ENCODE measurements at places on chromosomes 6 and 20. TPM values are rescaled to one million over a fixed set of nuclear protein-coding genes. Genes with fewer than 3 reads are reported as not detected.

KIF25 gene
- 0.14 TPM for polyA plus RNA-seq

NDUFAF4 gene
- polyA plus RNA-seq = 67.9 TPM

ANGPT4 gene
- polyA plus RNA-seq = 0.03 TPM

- DNase-seq = no peak
Measured at GRCh38 chr6:159862103-159862502, 28.7 kb upstream of the MAS1 start.

DNA sequence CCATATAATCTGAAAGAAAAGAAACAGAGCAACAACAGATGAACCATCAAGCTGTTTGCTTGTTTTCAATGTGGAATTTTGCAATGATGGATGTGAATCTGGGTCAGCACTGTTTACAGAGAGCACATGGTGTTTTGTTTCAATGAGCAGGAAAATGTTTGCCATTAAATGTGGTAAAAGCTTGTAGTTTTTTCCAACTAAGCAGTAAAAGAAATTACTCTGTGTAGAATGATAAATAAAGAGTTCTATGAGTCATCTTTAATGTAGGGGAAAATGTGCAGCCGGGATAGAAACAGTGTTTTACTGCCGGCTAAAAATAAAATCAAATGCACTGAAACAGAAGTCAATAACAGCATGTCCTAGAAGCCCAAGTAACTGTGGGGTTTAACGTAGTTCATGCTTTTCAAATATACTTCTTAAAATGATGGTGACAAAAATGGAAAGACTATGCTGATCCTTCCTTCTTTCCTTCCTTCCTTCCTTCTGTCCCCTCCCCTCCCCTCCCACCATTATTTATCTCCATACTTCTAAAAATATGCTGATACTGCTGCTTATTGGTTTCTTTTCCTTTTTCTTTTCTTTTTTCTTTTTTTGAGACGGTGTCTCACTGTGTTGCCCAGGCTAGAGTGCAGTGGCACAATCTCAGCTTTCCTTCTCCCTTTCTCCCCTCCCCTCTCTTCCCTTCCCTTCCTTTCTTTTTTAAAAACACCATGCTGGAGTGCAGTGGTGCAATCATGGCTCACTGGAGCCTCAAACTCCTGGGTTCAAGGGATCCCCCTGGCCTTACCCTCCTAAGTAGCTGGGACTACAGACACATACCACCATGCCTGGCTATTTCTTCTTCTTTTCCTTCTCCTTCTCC lies 6.3 kb upstream of the NAA20 start:
- DNase-seq = no peak

FOXS1 gene
- 0.65 TPM for polyA plus RNA-seq

DNA sequence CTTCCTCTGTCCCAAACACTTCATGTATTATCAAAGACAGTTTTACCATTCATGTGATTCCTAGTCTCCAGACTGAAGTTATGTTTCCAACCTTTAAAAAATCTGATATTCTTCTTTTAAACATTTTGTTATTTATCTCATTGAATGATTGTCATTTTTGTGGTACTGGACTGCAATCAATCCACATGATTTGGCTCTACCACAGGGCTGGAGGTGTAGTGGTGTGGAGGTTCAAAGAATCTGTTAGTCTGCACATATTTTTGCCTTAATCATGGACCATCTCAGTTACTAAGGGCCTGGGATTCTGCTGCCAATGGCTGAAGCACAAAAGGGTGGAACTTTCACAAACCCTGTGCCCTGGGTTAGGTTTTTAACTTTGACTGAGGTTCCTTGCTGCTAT lies 164.1 kb upstream of the JAG1 start:
- no peak for DNase-seq

DNA sequence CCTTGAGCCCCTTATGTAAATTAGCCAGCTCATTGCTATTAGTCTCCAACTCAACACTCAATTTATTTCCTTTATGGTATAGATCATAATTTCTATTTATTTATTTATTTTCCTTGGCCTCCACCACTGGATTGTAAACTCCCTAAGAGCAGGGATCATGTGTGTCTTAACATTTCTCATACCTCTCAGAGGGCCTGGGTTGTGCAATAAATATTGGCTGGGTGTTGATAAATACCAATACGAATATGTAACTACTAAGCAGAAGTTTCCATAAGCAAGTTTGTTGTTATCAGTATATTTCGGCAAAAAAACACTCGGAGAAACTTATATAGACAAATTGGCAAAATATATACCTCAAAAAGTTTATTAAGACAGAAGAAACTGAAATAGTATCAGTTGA lies 257.4 kb downstream of the ADGRB3 start:
- DNase-seq = no peak

DNA sequence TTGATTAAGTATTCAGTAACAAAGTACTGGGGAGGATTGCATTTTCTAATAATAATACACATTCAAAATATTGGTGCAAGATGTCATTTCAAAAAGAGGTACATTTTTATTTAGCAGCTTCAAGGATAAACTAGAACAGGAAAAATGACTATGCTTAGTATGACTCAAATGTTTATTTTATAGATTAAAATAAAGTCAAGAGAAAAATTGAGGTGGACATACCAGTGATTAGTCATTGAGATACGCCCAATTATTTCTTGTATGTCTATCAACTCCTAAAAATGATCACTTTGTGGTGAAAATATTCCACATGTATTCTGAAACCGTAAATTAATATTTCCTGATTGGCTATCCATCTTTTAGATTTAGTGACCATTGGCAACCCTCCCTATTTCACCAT lies 96.7 kb downstream of the PHF3 start:
- no peak for DNase-seq

LHFPL5 gene
- polyA plus RNA-seq = not detected

GRCh38 chr6:7879980-7880717 lies 30.4 kb downstream of the TXNDC5 start:
- no peak for DNase-seq

- peak; percentile 76 for DNase-seq
Measured at GRCh38 chr6:111625461-111626391, 20.0 kb upstream of the TRAF3IP2 start.

Measured in psoas muscle (tissue), 8 donors.